Natural killer cell (primary cell): ENCODE measurements at places on chromosomes 7 and 10. TPM values are rescaled to one million over a fixed set of nuclear protein-coding genes. Genes with fewer than 3 reads are reported as not detected.

LRMDA gene
- 1.4 TPM for total RNA-seq

NPY gene
- not detected for total RNA-seq

SLC26A5 gene
- not detected for total RNA-seq

TBC1D12 gene
- 1.8 TPM for total RNA-seq

PON1 gene
- total RNA-seq: not detected

WNT2 gene
- total RNA-seq: not detected

TLX1 gene
- total RNA-seq: not detected

MTG1 gene
- 76.3 TPM for total RNA-seq

CYP2W1 gene
- total RNA-seq: not detected

TFR2 gene
- total RNA-seq: 12.0 TPM

CPVL gene
- total RNA-seq: 11.6 TPM

GGCT gene
- 9.2 TPM for total RNA-seq

GNAT3 gene
- total RNA-seq: not detected

GIMAP4 gene
- total RNA-seq: 124 TPM

TMEM248 gene
- 97.3 TPM for total RNA-seq

ZNF467 gene
- total RNA-seq: 3.7 TPM
